ENCODE measurements at places on chromosomes 5 and 9. TPM values are rescaled to one million over a fixed set of nuclear protein-coding genes. Genes with fewer than 3 reads are reported as not detected.

- no peak for DNase-seq
Measured at GRCh38 chr9:137217276-137218211, 4.5 kb downstream of the RNF208 start.

DNA sequence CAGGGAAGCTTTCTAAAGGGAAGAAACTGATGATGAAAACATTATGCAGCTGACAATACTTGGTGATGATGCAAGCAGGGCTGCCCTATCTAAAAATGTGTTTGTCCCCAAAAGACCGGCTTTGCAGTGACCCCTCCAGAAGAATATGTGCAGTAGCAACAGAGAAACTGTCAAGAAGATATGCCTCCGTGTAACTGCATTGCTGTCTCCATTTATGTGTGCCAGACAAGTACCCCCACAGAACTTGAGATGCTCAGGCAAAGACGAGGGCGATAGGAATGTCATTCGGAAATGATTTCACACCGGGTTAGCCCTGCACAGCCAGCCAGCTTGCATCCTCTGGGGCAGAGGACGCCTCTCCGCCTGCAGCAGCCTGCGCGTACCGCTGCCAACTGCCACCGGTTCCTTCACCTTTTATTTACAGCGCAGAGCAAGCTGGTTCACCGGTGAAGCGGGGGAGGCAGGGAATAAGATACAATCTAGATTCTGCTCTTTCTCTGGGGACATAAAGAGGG is 2.0 kb downstream of the GABBR2 start:
- peak; percentile 51 for DNase-seq

DNA sequence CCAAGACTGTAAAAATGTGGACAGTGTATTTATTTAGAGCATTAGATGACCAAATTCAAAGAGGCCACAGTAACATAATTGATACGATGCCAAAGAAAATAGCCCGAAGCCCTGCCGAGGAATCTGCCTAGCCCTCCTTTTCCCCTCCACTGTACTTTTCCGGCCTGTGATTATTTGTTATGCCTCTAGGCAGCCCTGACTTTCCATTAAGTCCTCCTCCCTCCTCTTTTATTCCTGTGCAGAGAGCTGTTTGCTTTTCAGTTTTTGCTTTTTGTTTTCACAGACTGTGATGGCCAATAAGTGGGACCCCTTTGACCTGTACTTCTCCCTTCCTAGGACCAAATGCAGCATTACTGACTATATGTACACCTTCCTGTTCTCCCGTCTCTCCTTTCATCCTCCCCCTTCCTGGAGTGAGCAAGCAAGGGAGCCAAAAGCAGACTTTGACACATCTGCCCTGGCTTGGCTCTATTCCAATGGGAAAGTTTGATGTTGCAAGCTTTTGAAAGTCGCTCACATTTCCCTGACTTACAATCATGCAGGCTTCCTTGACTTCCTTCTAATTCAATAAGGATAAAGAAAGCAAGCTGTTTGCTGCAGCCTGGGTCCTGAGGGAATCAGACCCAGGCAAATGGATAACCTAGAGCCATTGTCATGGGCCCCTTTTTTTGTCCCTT is 76.1 kb downstream of the NREP start:
- peak; percentile 78 for DNase-seq

GRCh38 chr5:128328446-128328845 is 209.6 kb downstream of the FBN2 start:
- no peak for DNase-seq

The PTGES gene
- polyA plus RNA-seq = 5.9 TPM

The CARTPT gene
- polyA plus RNA-seq = not detected

- no peak for DNase-seq
Measured at GRCh38 chr5:169880012-169880663, 100.2 kb downstream of the INSYN2B start.

Measured in left renal pelvis (tissue), 4 donors.